ENCODE measurements at places on chromosomes 7 and 10.
A peak's percentile ranks its signal among the peaks of the same experiment; 100 is the strongest.

- DNase-seq, result no peak
Measured at GRCh38 chr10:61541960-61542359, 88.8 kb upstream of the TMEM26 start.

GRCh38 chr10:31318382-31318853, 598 bp upstream of the ZEB1 start:
- no peak for DNase-seq

DNA sequence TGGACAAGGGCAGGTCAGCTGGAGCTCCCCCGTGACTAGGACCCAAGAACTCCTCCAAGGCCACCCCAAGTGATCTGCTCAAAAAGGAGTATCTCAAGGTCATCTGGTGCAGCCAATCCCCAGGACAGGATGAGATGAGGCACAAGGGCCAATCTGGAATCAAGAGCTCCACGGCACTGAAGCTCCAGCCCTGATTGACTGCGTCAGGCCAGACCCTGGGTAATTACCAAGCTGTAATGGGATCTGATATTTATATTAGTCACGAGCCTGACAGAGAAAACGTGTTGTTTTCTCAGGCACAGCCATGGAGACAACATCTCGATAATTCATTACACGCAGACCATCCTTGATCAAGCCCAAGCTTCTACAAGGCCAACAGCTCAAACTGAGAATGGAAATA, 4.2 kb downstream of the KCNMA1 start:
- no peak for DNase-seq

DNA sequence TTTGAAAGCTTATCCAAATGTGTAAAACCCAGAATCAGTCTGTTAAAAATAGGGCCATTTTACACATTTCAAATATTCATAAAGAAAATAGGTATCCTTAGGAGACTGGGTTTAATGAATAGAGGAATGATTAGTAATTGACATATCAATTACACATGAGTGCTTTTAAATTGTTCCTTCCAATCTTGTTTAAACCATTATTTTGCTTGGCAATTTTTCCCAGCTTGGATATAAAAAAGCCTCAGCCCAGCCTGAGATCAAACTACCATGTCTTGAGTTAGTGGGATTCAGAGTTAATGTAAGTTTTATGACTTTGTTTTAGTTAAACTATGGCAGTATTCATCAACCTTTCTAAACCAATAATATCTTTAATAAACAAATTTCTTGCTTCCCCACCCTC, 28.3 kb downstream of the PARP12 start:
- DNase-seq, result no peak

DNA sequence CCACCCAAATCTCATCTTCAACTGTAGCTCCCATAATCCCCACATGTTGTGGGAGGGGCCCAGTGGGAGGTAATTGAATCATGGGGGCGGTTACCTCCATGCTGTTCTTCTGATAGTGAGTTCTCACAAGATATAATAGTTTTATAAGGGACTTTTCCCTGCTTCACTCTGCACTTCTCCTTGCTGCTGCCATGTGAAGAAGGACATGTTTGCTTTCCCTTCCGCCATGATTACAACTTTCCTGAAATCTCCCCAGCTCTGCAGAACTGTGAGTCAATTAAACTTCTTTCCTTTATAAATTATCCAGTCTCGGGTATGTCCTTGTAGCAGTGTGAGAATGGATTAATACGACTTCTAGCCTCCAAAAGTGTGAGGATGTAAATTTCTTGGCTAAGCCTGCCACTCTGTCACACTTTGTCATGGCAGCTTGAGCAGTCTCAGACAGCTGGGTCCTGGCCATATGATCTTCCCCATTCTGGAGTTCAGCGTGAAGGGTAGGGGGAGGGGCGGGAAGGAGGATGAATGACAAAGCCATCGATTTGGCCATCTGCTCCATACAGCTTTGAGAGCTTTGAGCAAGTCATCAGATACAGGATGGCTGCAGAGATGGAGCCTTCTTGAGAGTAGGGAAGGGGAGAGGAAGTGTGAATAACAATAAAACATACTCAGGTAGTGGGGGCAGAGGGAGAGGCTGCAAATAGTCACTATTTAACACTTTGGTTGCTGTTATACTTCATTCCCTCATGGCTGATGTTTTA, 19.1 kb upstream of the INPP5F start:
- DNase-seq, result no peak

DNA sequence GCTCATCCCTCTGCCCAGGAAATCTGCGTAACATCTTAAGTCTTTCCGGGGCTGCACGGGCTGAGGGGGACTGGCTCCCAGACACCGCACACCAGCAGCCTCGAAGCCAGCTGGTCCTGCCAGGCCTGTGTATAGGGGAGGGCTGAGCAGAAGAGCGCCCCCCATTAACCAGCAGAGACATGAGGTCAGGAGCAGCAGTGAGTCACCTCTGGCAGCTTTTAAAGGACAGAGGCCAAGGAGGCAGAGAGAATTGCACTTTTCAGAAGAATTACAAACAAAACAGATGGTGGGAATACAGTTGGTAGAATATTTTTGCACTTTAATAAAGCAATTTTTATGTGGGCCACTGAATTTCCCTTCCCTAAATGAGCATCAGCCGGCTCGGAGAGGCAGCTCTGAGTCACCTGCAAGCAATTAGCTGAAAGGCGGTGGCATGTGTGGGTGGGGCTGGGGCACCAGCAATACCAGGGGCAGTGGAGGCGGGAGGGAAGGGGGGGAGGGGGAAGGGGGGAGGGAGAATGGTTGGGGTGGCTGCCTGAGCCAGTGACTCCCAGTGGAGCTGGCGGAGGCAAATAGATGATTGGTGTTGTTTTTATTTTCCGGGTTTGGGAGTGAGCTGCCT, 39.1 kb downstream of the GOLGA7B start:
- DNase-seq, result no peak

DNA sequence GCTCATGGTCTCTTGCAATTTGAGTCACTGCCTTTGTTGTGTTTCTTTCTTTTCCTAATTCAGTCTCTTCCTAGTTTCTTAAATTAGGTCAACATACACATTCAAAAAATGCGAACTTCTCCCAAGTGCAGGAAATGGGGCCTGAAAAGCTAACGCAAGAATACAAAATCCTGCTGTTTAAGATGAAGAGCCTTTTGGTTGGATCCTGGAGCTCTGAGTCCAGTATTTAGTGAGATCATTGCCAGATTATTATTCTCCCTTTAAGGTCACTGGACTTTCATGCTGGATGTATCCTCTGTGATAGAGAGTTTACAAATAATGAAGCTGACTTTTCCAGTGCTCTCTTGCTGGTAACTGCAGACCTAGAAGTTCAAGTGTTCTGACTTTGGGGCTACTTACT, 401.9 kb upstream of the MKI67 start:
- DNase-seq, result no peak

- DNase-seq, result no peak
Measured at GRCh38 chr10:110845756-110846620, 25.7 kb upstream of the PDCD4 start.

DNA sequence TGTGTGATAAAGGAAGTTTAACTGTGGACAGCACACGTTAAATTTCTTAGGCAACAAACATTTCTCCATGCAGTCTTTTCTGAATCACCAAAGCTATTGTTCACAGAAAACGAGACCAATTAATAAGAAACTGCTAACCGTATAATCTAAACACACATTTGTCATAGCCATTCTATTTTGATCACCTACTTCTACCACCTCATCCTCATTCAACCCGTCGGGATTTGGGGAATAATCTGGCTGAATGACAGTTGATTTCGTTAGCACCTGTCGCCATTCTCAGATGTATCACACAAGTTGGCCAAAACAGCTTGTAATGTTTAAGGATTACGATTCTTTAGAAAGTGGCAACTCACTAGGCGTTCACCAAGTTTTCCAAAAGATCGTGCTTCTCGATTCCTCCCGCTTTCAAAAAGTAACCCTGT, 1.2 kb downstream of the EZH2 start:
- DNase-seq, result no peak

- no peak for DNase-seq
Measured at GRCh38 chr10:50275650-50276235, 24.4 kb upstream of the ASAH2 start.

DNA sequence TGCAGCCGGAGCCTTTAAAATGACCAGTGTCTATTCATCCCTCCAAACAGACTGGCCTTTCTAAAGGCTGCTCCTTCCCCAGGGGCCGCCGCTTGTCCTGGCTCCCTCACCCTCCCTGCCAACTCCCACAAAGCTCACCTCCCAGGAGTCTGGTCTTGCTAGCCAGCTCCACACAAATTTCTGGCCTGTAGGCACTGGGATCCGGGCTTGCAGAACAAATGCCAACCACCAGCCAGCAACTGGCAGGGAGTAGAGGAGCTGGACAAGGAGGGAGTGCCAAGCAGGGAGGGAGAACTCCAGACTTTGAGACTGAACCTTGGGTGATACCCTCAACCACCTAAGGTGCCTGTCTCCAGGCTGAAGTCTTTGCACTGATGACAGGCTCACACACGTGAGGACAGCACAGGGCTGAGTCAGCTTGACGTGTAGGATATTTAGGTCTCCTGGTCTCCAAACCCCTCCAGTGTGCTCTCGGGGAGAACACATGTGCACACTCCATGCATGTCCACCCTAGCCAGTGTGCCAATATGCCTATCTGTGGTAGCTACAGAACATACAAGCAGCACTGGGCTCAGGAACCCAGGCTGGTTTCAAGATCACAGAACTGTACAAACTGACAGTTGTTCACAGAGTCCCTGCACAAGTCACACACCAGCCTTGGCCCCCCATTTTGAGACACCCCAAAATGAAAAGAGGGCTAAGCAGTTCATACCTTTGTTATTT, 6.0 kb downstream of the PAX2 start:
- no peak for DNase-seq

DNA sequence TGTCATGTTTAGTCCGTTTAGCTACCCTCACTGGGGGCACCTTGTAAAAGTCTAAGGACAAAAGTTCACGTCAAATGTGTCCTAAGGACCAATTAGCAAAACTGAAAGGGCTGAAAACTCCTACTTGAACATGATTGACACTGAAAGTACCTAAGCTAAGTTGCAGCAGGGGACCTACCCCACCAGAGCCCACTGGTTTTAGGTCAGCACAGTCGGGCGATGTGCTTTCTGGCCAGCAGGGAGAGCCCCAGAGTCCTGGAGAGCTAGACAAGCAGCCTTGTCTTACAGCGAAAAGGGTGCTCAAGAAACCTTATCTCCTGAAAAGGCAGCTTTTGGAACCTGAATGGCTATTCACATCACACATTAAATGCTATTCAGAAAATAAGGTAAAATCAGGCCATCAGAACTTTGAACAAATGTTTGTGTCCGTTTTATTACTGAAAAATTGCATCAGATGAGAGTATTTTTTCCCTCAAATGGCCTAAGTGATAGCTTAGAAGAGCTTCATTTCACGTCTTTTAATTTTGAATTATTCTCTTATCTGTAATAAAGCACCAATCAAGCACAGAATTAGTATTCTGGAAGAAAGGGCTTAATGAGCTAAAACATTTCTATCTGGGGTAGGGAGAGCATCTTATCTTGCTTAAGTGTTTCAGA, 52.2 kb upstream of the MKI67 start:
- no peak for DNase-seq

GRCh38 chr7:94584113-94584512, 71.8 kb downstream of the SGCE start:
- peak; percentile 43 for DNase-seq

- DNase-seq, result no peak
Measured at GRCh38 chr10:58518775-58519174, 6.1 kb downstream of the BICC1 start.

DNA sequence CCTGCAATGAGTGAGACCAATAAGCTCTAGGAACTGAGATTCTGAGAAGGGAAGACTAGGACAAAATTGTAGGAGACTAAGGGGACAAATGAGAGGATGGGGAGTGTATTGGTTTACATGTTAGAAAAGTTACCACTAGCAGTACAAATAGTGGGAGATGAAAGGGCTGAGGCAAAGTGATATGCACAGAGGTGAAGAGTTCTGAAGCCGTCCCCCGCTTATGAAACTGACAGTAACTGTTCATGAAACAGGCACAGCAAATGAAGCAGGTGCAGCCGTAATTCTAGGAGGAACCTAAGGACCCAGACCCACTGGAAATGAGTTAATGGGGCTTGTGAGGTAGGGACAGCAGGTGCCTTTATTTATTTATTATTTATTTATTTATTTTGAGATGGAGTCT, 211.3 kb downstream of the PRKG1 start:
- DNase-seq, result no peak

GRCh38 chr7:2476298-2476697, at the start of gene GRIFIN:
TSS of gene GRIFIN (minus strand) at chr7:2476398. CDS start at chr7:2476383, 15 bp downstream.
- DNase-seq, result no peak

- no peak for DNase-seq
Measured at GRCh38 chr10:100101192-100102076, 19.8 kb upstream of the CPN1 start.

GRCh38 chr10:63003816-63004453, 129.2 kb upstream of the NRBF2 start:
- no peak for DNase-seq

GRCh38 chr7:157493017-157493416, 156.2 kb downstream of the DNAJB6 start:
- DNase-seq, result no peak

- no peak for DNase-seq
Measured at GRCh38 chr10:27621461-27621860, 117.4 kb downstream of the RAB18 start.

DNA sequence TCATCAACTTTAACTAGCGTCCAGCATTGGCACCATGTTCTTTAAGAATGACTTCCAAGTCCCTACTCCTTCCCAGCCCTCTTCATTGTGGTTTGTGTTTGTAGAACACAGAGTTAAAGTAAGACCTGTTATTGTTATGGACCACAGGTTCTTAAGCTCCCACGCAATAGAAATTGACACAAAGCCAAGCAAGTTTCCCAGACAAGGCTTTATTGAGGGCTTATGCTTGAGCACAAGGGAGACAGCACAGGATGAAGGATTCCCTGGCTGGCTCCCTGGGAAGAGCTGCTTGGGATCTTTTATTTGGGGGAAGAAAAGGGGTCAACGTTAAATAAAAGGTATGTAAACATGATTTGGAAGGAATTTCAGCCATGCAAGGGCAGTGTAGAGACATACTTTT, 44.3 kb upstream of the PRKCQ start:
- DNase-seq, result no peak

GRCh38 chr7:12712236-12712635, 24.8 kb downstream of the ARL4A start:
- no peak for DNase-seq

All from NCI-H2029 treated with DMSO at 0.1 percent for 48 hours (cell line).